CD4-positive, alpha-beta memory T cell (primary cell): ENCODE measurements at places on chromosomes 2 and 18.
A peak's percentile ranks its signal among the peaks of the same experiment; 100 is the strongest.

DNA sequence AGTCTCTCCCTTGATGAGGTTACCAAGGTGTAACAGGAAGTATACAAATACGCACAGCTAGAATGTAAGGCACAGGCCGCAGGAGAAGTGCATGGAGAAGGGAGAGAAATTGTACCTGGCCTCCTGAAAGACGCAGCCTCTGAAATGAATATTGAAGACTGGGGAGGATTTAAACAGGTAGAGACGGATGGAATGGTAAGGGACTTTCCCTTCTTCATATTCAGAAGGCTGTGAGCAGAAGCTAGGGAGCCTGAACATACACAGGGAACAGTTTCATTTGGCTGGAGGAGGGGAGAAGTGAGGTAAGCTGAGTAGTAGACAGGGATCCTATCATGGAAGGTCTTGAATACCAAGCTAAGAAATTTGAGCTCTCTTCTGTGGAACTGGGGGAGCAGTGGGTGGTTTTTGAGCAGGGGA lies 112.7 kb downstream of the ANKRD44 start:
- H3K27ac ChIP-seq, result peak overlapping the region; percentile 73
- no peaks in the 10 kb centered on the region for H3K36me3 ChIP-seq
- DNase-seq, result peak; percentile 52
- H3K4me1 ChIP-seq, result peaks cover 88% of the 10 kb centered on the region

- no peak overlapping the region for H3K27ac ChIP-seq
- DNase-seq, result no peak
- no peaks in the 10 kb centered on the region for H3K27me3 ChIP-seq
Observed at GRCh38 chr18:71450257-71450656, 1093.9 kb downstream of the CBLN2 start.

- no peaks in the 10 kb centered on the region for H3K27me3 ChIP-seq
- DNase-seq, result no peak
- H3K4me3 ChIP-seq, result no peak overlapping the region
- H3K4me1 ChIP-seq, result no peaks in the 10 kb centered on the region
Observed at GRCh38 chr2:109560265-109560664, 53.5 kb downstream of the SEPTIN10 start.

- no peaks in the 10 kb centered on the region for H3K36me3 ChIP-seq
- no peaks in the 10 kb centered on the region for H3K27me3 ChIP-seq
- peak overlapping the region; percentile 88 for H3K27ac ChIP-seq
- peak overlapping the region; percentile 72 for H3K4me3 ChIP-seq
Observed at GRCh38 chr2:186486651-186487647, 889 bp downstream of the ZC3H15 start.

DNA sequence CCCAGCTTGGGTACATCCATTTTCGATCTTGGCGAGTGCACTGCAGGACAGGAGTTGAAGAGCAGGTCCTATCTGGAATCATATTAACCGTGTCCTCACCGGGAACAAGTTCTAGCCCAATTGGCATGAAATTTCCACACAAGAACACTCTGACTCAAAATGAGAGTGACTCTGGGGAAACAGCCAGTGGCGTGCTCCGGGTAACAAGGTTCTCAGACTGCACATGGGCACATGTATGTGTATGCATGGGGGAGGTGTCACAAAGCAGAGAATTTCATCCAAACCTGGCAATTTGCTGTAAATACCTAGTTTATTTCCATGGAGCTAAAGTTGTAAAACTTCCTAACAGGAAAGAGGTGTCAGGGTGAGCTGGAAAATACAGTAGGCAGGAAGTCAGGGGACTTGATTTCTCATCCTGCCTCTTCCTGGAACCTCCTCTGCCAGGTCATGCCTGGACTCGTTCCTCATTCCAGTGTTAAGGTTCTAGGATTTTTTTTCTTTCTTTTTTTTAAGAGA lies 1.7 kb downstream of the TUBB6 start:
- H3K27me3 ChIP-seq, result peaks cover 9% of the 10 kb centered on the region
- peaks cover 9% of the 10 kb centered on the region for H3K4me1 ChIP-seq
- no peak for DNase-seq
- no peak overlapping the region for H3K4me3 ChIP-seq
- H3K27ac ChIP-seq, result no peak overlapping the region

DNA sequence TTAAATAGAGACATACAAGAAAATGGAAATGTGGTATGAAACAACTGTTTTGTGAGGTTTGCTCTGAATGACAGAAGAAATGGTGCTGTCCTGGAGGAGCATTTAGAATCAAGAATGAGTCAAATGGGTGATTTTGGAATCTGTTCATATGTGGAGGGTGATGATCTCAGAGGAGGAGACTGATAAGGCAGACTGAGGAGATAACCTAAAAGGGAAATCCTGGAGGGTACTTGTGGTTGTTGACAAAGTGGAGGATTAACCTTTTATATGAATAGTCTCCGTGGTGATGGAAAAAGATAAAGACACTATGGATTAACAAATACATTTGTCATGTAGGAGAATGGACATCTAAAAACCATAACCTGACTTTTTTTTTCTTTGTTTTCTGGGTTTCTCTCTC lies 74.1 kb downstream of the MMADHC start:
- H3K27me3 ChIP-seq, result no peaks in the 10 kb centered on the region
- DNase-seq, result no peak
- H3K4me3 ChIP-seq, result no peak overlapping the region
- H3K27ac ChIP-seq, result no peak overlapping the region

GRCh38 chr2:230846360-230846759 lies 18.4 kb upstream of the ITM2C start:
- no peaks in the 10 kb centered on the region for H3K27me3 ChIP-seq
- no peak overlapping the region for H3K4me3 ChIP-seq
- no peak overlapping the region for H3K27ac ChIP-seq
- no peak for DNase-seq
- H3K4me1 ChIP-seq, result peaks cover 8% of the 10 kb centered on the region

DNA sequence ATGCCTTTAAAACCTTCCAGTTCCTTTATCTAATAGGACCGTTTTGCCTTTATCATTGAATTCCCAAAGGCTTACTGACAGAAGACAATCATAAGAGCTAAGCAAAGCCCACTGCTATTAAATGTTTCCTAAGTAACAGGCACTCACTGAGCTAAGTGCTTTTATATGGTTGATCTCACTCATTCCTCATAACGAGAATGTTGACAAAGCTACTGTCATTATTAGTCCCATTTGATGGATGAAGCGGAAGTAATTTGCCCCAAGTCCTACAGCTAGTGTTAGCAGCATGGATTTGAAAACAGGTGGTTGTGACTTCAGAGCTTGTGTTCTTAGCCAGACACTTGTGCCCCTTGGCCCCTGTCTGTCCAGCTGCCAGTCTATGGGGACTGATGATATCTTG lies 134.8 kb upstream of the SERPINE2 start:
- H3K4me1 ChIP-seq, result no peaks in the 10 kb centered on the region
- no peaks in the 10 kb centered on the region for H3K27me3 ChIP-seq
- no peaks in the 10 kb centered on the region for H3K36me3 ChIP-seq
- no peak overlapping the region for H3K4me3 ChIP-seq
- DNase-seq, result no peak
- H3K27ac ChIP-seq, result no peak overlapping the region

DNA sequence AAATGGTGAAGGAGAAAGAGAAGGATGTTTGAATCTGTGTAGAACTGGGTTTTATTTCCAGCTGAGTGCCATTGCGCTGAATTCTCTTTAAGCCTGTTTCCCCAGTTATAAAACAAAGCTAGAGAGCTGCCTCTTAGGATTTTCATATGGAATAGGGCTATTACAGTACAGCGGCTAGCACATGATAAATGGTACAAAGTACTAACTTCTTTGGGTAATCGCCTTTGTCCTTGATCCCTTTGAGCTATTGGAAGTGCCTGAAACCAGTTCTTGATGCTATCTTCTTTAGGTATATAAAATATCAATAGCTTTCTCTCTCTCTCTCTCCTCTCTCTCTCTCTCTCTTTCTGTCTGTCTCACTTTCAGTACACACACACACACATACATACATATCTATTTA lies 71.3 kb downstream of the SOX11 start:
- no peaks in the 10 kb centered on the region for H3K36me3 ChIP-seq
- H3K27ac ChIP-seq, result no peak overlapping the region
- DNase-seq, result no peak
- no peaks in the 10 kb centered on the region for H3K27me3 ChIP-seq
- H3K4me3 ChIP-seq, result no peak overlapping the region

DNA sequence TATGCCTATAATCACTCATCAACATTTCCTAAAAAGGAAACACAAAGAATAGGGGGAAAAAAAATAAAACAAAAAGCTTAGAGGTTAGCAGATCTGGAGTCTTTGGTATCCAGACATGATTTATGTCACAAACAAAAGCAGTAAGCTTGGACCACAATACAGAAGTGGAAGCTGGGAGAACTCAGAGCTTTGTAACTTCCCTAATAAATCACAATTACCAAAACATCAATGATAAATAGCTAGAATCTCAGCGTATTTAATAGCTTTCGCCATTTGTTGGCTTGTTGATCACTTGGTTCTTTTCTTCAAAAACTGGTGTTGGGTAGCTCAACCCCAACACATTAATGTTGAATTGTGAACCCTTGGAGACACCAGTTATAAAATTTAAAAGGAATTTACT lies 392.5 kb downstream of the IRS1 start:
- no peak for DNase-seq
- no peak overlapping the region for H3K27ac ChIP-seq
- no peaks in the 10 kb centered on the region for H3K27me3 ChIP-seq
- H3K4me1 ChIP-seq, result no peaks in the 10 kb centered on the region
- H3K36me3 ChIP-seq, result no peaks in the 10 kb centered on the region

DNA sequence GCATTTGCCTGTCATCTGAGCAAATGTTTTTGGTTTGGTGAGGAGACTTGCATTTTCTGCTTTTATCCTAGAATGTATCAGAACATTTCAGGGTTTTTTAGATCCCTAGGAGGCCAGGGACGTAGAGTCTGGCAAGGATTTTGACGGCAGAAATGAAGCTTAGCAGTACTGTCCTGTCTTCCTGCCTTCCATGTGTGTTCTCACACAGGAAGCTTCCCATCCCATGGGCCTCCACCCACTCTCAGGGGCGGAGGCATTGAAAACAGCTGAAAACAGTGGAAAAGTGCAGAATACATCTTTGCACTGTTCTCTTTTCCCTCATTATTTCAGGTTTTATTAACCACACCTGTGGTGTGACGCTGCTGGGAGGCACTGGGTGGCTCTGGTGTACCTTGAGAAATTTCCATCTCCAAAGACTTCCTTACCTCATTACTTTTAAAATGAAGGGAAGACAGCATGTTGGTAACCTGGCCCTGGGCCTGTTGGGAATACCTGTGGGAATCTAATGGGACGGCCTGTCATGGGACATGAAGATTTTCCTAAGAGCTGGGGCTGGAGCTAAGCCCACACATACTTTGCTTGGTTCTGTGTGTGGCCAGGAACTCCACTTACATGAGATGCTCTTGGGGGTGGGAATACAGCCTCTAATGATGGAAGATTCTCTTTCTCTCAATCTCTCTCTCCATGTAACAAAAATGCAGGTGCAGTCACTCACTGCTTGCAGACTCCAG lies 20.5 kb downstream of the PCARE start:
- no peaks in the 10 kb centered on the region for H3K4me1 ChIP-seq
- H3K27ac ChIP-seq, result no peak overlapping the region
- no peak overlapping the region for H3K4me3 ChIP-seq

DNA sequence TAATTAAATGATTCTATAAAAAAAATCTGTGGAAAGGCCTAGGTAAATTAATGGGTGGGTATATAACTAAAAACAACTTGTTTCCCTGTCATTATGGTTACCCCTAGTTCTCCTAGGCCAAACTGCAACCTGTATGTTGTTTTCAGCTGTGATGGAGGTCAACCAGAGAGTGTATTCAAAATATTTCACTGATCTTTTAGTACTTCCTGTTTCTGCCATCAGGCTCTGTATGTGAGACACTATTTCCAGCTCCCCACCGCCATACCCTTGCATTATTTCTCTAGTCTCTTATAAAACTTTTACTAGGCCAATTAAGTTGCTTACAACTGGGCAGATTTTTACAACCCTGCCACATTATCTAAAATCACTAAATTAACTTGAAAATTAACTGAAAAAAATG lies 21.0 kb upstream of the CDKL4 start:
- DNase-seq, result no peak
- H3K4me1 ChIP-seq, result peaks cover 20% of the 10 kb centered on the region
- H3K4me3 ChIP-seq, result no peak overlapping the region

GRCh38 chr18:25177631-25178030 lies 174.3 kb downstream of the ZNF521 start:
- H3K36me3 ChIP-seq, result no peaks in the 10 kb centered on the region
- H3K27me3 ChIP-seq, result no peaks in the 10 kb centered on the region
- H3K4me1 ChIP-seq, result no peaks in the 10 kb centered on the region

DNA sequence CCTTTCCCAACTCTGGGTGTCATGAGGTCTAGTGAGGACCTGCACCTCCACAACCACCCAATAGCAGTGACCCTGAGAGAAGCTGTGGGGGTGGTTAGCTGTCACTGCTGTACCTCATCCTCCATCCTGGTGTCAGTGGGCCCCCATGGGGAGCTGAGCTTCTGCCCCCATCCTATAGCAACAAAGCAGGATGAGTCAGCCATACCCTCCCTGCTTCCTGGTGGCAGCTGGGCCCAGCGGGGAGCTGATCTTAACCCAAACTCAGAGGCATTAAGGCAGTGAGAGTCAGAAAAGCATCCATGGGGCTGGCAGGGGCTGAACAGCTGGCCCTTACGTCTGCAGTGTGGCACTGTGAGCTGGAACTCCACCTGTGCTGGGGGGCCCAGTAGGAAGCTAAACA lies 247.8 kb upstream of the HDAC4 start:
- H3K36me3 ChIP-seq, result no peaks in the 10 kb centered on the region
- no peaks in the 10 kb centered on the region for H3K4me1 ChIP-seq
- no peak overlapping the region for H3K4me3 ChIP-seq
- no peak overlapping the region for H3K27ac ChIP-seq
- H3K27me3 ChIP-seq, result no peaks in the 10 kb centered on the region
- no peak for DNase-seq

DNA sequence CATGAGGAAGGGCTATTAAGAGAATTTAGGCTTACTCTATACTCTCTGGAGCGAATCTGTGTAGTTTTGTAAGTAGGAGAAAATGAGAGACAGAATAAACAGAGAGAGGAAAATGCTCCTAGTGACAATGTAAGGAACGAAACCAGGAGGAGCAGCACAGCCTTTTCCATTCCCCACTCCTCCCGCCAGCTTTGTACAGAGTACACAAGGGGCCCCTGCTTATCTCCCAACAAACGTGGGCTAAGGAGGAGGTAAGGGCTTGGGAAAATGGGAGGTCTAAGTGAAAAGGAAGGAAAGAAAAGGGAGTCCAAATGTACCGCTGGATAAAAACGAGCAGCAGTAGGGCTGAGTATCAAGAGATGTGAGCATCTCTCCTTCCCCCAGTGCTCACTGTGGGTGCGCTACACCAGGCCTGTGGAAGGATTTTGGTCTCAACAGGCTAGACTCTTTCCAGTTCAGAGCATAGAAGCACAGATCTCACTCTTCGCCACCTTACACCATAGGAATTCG lies 12.1 kb upstream of the IHH start:
- no peaks in the 10 kb centered on the region for H3K27me3 ChIP-seq
- H3K36me3 ChIP-seq, result peaks cover 26% of the 10 kb centered on the region
- H3K4me3 ChIP-seq, result no peak overlapping the region

GRCh38 chr18:9416563-9417072 lies 58.7 kb upstream of the RALBP1 start:
- H3K4me1 ChIP-seq, result no peaks in the 10 kb centered on the region
- no peaks in the 10 kb centered on the region for H3K27me3 ChIP-seq
- H3K36me3 ChIP-seq, result no peaks in the 10 kb centered on the region
- H3K4me3 ChIP-seq, result no peak overlapping the region
- no peak for DNase-seq
- no peak overlapping the region for H3K27ac ChIP-seq

- peaks cover 4% of the 10 kb centered on the region for H3K4me1 ChIP-seq
- H3K27me3 ChIP-seq, result no peaks in the 10 kb centered on the region
- no peak overlapping the region for H3K4me3 ChIP-seq
- no peak for DNase-seq
- H3K36me3 ChIP-seq, result peaks cover 31% of the 10 kb centered on the region
Observed at GRCh38 chr2:216170076-216170763, 61.1 kb downstream of the XRCC5 start.
